Stimulated activated CD4-positive, alpha-beta T cell treated with anti-CD3 and anti-CD28 coated beads, Interleukin-4, amount 100 ng/mL, for 24 hours (primary cell): ENCODE measurements at places on chromosomes 2 and 18.

- no peak for DNase-seq
Observed at GRCh38 chr18:63981719-63982118, 11.8 kb downstream of the SERPINB8 start.

- DNase-seq: no peak
Observed at GRCh38 chr2:229296016-229296415, 24.9 kb upstream of the PID1 start.

DNA sequence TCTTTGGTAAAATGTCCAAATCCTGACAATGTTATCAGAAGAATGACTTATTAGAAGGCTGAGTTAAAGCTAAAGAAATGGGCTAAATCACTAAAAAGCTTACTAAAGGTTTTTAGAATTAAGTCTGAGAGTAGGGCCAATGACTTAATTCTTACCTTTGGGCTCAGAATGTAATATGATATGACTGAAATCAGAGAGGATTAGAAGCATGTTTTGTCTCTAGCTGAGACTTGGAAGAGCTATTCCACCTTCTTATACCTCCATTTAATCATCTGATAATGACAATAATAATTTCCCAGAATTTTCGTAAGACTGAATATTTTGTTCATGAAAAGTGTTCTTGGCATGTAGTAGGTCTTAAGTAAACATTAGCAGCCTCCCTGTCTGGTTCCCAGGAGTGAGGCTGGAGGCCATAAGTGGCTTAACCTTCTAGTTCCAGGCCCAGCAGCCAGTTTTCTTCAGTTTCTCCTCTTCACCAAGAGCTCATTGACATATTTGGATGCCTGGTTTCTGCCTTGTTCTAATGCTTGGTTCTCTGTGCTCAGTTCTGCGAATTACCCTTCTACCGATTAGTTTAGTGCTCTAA is 25.5 kb upstream of the E2F6 start:
- DNase-seq: no peak

DNA sequence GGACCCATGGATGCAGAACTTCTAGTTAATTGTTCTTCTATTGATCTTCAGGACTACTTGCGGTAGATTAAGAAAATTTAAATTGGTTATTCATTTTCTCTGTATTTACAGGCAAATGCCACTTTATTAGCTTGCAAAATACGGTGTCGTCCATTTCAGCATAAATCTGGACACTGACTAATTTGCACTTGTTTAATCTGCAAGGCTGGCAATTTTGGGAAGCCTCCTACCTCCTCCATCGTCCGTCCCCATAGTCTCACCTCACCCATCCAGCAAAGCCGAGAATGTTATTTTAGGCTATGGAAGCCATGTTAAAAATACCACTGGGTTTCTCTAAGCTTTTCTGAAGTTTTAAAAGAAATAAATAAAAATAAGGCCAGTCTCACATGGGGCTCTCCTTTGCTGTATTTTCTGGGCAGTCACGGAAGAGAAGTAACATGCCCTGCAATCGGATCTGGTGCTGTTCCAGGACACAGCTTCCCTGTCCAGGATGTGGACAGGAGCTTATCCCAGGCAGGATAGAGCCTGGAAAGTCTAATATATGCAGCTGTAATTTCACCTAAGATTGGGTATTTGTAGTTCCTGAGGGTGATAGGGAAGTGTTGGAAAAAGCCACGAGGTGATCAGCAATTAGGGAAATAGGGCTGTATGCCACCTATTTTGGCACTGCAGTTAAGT is 17.4 kb downstream of the TMEM178A start:
- no peak for DNase-seq
